ENCODE measurements at places on chromosomes 12 and 14.
A peak's percentile ranks its signal among the peaks of the same experiment; 100 is the strongest.

GRCh38 chr12:42407306-42407705 is 81.3 kb downstream of the PPHLN1 start:
- DNase-seq: no peak

GRCh38 chr12:115394496-115395220 is 710.7 kb upstream of the TBX3 start:
- no peak for DNase-seq

DNA sequence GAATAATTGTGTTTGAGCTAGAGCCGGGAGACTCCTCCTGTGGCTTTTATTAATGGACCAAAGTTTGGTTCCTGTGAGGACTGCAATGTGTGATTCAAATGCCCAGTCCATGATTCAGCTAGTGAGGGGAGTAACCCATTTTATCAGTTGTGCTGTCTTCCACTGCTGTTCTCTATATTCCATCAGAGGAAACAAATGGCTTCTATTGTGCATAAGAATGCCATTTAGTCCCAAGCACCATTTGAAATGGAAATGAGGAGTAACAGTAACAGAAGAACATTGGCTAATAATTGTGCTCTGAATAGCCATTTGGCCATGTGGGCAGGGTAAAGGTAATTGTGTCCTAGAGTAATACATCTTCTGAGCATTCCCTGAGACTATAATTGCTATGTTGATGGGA is 642.7 kb downstream of the DIO2 start:
- no peak for DNase-seq

- DNase-seq: no peak
Measured at GRCh38 chr12:53625373-53625945, 723 bp downstream of the ATF7 start.

- peak; percentile 62 for DNase-seq
Measured at GRCh38 chr12:39620659-39621658, 1.4 kb upstream of the ABCD2 start.

- peak; percentile 10 for DNase-seq
Measured at GRCh38 chr12:121812921-121813896, 9.4 kb downstream of the SETD1B start.

- DNase-seq: no peak
Measured at GRCh38 chr12:25785134-25785533, 173.3 kb upstream of the RASSF8 start.

DNA sequence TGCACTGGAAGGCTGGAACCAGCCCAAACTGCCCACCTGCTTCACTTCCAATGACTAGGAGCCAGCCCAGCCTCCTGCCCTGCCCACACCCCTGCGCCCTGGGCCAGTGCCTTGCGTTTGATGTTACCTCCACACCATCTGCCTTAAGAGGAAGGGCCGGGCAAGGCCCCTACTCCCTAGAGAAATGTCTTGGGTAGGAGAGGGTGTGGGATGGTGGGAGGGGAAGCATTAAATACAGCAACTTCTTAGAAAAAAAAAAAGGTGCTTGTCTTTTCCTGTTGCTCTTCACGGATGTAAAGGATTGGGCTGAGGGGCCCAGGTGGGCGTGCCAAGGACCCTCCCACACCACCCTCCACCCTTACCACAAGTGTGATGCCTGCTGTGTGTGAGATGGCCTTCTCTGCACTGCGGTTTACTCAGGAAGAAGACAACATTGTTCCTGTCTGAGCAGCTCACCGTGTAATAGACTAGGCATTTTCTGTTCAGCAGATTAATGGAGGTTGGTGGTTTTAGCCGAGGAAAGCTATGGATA is 99.9 kb downstream of the NINJ2 start:
- DNase-seq: peak; percentile 41

DNA sequence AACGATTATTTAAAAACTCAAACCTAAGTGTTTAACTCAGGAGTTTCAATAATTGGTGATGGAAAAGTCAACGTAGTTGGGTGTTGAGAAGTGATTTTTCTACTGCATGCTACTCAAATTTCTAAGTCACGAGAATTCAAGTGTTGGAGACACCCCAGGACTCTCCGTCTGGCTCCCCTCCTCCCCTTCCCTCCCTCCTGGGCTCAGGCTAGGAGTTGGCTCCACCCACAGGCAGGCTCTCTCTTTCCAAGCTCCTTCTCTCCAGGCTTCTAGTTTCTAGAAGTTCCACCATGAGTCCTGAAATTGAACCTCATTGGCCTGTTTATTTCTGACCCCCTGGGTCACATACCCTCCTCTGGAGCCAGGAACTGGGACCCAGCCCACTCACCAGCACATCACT is 73.0 kb downstream of the TMEM132D start:
- DNase-seq: no peak

GRCh38 chr12:65156366-65156841 is 13.0 kb upstream of the LEMD3 start:
- no peak for DNase-seq
